ENCODE measurements at places on chromosomes 5 and 9.

DNA sequence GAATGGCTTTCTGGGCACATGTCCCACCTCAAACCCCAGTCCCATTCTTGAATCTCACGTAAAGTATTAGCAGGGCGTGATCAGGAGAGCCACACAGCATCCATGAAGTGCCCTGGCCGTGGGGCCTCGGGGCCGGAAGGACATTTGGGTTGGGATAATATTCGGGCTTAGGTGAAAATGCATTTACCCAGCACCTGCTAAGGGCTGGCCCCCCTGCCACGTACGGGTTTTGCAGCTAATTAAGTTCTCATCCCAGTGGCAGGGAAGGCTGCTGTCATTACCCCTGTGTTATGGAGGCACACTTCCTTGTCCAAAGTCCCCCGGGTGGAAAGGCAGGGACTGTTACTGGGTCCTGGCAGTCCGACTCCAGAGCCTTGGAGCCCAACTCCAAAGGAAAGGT, 29.0 kb downstream of the ROPN1L start:
- no peak for DNase-seq

DNA sequence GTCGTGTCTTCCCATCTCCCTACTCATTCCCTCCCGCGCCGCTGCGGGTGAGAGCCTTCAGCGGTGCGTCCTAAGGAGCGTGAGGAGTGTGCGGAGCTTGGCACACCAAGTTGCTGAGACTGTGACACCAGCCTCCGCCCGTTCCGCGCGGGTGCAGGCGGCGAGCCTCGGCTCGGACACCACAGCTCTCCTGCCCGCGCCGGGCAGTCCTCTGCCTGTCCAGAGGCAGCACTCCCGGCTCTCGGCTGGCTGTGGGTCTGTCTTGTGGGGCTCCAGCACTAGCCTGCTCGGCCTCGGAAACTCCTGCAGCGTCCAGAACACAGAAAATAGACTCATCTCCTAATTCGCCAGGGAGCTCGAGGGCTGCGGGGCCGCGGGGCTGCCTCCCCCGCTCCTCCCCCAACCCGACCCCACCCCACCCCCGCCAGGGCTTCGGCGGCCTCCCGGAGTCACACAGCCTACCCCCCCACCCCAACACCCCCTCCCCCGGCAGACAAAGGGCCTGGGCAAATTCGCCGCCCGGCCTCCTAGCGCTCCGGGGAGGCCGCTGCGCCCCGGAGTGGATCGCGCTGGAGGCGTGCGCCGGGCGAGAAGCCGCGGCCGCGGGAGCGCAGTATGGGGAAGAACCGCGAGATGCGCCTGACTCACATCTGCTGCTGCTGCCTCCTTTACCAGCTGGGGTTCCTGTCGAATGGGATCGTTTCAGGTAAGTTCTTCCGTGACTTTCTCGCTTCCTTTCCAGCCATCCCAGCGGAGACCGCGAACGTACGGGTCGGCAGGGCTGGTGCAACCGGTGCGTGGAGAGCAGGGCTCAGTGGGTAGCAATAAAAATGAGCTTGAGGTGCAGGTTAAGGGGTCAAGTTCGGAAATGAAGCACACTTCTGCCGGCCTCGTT, at the start of gene ADAMTS19:
TSS of gene ADAMTS19 (plus strand) at position 522 of the 895 bp plus-strand sequence. CDS start at position 616, 94 bp downstream.
- DNase-seq, result no peak

GRCh38 chr9:106675780-106676179, 187.2 kb upstream of the ZNF462 start:
- no peak for DNase-seq

DNA sequence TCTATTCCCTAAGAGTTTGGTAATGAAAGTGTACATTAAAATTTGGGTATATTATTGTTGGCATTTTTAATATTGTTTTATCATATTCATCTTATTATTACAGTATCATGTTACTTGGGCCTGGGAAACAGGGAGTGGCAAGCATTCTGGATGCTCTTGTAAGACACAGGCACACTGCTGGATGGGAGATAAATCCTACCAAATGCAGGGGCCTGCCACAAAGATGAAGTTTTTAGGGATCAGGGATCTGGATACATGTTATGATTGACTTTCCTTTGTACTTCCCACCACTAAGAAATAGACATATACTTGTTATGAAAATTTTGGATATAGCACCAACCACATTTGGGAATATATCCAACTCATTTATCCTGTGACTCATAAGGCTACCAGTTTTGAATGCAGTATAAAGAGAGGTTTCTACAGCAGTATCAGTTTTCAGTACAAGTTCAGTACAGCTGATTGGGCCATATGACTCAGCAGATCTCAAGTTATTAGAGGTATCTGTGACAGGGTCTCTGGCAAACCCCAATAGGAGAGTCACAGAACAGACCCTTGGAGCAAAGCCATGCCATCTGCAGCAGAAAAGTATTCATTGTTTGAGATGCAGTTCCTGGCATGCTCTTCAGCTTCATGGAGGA, 360.1 kb downstream of the DMAC1 start:
- DNase-seq, result no peak

GRCh38 chr9:96436063-96436455, 13.9 kb upstream of the HABP4 start:
- DNase-seq, result no peak

GRCh38 chr5:14142202-14142826, 828 bp upstream of the TRIO start:
- no peak for DNase-seq

DNA sequence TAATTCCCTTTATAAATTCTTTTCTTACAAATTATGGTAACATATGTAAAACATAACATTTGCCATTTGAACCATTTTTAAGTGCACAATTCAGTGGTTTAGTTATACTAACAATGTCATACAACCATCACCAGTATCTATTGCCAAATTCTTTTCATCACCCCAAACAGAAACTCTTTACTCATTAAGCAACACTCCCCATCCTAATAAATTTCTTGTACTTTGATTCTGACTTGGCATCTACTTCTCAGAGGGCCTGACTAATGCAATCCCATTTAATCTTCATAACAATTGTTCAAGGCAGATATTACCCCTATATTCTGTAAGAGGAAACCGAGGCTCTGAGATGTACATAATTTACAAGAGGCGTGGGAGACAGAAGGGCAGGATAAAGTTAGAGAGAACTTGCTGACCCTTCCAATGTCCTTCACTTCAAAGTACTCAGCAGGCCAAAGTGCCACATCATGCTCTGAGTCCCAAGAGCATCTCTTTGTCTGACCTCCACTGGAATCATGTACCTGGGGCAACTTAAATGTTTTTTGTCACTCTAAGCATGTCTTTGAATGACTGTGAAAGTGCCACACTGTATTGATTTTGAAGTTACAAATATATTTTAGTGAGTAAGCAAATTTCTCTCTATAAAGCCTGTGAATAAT, 255.3 kb downstream of the KIF4B start:
- DNase-seq, result no peak
